ENCODE measurements at places on chromosomes 7 and 10.

- no peak for DNase-seq
These were observed 122.7 kb downstream of the AOAH start for GRCh38 chr7:36601601-36602000.

GRCh38 chr7:44288381-44288685, 37.1 kb downstream of the CAMK2B start:
- DNase-seq = no peak

GRCh38 chr10:61986788-61987492, 85.4 kb downstream of the ARID5B start:
- DNase-seq = no peak

- no peak for DNase-seq
These were observed 192.7 kb downstream of the PTPRN2 start for GRCh38 chr7:158394936-158395335.

- no peak for DNase-seq
These were observed 559.5 kb upstream of the C7orf33 start for GRCh38 chr7:148031019-148031418.
